Liver (tissue), 10 donors: ENCODE measurements at places on chromosomes 6 and 20.

DNA sequence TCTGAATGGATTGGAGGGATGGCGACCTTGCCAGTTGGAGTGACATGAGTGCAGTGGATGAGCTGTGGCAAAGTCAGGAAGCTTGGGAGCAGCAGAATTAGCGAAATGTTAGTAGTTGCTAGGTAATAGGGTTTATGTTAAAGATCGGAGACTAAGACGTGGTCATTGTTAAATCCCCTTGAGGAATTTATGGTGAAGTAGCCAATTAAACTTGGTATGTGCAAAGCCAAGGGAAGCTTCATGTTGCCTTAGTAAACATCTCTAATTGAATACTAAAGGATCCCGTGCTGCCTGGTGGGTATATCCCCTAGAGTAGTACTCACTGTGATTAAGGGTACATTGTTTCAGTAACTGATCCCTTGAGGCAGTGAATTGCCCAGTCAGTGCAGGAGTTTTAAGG is 106.0 kb downstream of the PRIM2 start:
- no peak for DNase-seq

- no peak for DNase-seq
Measured at GRCh38 chr6:25007269-25007699, 71.5 kb upstream of the RIPOR2 start.

GRCh38 chr6:37027811-37028469 is 22.5 kb downstream of the FGD2 start:
- DNase-seq = no peak

- no peak for DNase-seq
Measured at GRCh38 chr20:59143326-59143725, 20.3 kb upstream of the ZNF831 start.
